ENCODE measurements at places on chromosomes 3 and 15.

- DNase-seq: peak; percentile 48
These were observed at the start of gene ZNF710 for GRCh38 chr15:90001062-90001682. Gene ZNF710, plus strand, starts transcription at chr15:90001324. Its CDS starts 65,814 bp downstream, at chr15:90067138.

GRCh38 chr3:70277304-70277703 is 35.1 kb downstream of the MDFIC2 start:
- no peak for DNase-seq

- DNase-seq: no peak
These were observed 18.1 kb downstream of the CSRNP1 start for GRCh38 chr3:39135170-39135805.

- no peak for DNase-seq
These were observed 36.7 kb downstream of the SLC28A1 start for GRCh38 chr15:84921121-84921520.

GRCh38 chr3:136925425-136926190 is 32.2 kb upstream of the IL20RB start:
- DNase-seq: no peak

DNA sequence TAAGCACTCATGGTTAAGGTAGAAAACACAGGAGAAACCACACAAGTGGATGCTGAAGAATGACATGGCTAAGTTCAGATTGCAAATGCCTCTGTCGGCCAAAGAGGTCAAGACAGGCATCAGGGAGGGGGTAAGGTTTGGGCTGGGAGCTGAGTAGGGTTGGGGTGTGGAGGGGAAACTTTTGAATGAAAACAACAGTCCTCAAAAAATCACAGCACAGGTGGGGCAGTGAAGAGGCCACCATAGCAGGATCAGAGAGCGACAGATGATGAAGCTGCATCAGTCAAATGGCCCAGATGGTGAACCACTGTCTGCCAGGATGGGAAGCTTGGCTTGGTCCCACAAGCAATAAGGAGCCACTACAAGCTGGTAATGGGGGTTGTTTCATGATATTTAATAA is 74.9 kb downstream of the ADCY5 start:
- no peak for DNase-seq

- no peak for DNase-seq
These were observed 87.6 kb downstream of the NEK11 start for GRCh38 chr3:131114256-131114655.

- DNase-seq: no peak
These were observed 486.7 kb downstream of the DIPK2A start for GRCh38 chr3:144458283-144458682.

DNA sequence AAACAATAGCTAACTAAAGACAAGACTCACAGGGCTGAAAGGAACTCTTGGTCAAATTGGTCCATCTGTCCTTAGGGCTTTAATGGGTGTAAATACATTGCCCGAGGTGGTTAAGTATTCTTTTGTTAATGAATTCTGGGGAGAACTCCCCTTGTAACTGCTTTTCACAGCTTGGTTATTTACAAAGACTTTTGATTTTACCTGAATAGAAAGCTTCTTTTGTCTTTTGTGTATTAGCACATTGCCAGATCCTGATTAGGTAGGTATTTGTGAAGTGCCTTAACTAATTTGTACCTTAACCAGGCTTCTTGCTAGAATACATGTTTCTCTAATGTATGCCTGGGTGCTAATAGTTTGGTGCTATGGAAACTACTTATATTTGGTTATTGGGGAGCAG is 14.0 kb downstream of the CHD2 start:
- DNase-seq: no peak

DNA sequence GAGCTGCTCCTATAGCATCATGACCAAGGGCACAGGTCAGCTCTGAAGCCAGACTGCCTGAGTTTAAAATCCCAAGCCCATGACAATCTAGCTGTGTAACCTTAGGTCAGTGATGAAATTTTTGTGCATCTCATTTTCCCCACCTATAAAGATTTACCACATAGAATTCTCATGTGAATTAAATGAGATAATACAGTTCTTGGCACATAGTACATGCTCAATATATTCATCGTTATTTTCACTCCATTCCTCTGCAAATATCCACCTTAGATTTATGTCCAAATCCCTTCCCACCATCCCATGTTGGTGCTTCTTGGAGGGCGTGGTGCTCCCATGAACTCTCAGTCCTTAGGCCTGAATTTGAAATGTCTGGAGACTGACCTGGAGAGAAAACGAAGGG is 300.1 kb downstream of the TLE3 start:
- no peak for DNase-seq

DNA sequence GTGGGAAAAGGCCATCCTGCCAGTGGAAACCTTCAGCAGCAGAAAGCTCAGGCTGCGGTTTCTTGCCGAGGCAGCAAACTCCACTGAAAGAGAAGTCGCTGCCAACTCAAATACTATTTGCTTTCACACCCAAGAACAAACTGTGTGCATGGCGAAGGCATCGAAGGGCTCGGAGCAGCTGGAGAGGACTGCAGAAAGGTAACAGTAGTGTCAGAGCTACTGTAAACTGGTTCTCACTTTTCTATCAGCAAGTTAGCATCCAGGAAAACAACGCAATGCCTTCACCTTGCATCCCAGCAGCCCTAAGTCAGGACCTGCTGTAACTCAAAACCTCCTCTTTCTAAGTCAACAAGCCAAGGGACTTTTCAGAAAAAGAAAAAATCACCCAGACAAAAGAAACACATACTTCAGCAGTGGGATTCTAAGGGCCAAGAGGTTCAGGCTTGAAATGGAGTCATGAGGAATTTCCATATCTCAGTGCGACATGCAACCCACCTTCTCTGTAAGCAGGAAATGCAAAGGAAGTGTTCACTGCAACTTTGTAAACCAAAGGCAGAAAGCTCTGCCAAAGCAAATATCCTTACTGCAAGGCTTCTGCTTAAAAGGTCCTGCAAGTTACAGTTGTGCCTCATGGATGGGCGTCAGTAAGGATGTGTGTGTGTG is 193.5 kb downstream of the FOXP1 start:
- peak; percentile 48 for DNase-seq

GRCh38 chr3:54122324-54123002 is at the start of gene CACNA2D3:
Gene CACNA2D3, plus strand, starts transcription at chr3:54122552.
- DNase-seq: no peak

GRCh38 chr3:78183906-78184599 is 1144.2 kb downstream of the ROBO2 start:
- no peak for DNase-seq

DNA sequence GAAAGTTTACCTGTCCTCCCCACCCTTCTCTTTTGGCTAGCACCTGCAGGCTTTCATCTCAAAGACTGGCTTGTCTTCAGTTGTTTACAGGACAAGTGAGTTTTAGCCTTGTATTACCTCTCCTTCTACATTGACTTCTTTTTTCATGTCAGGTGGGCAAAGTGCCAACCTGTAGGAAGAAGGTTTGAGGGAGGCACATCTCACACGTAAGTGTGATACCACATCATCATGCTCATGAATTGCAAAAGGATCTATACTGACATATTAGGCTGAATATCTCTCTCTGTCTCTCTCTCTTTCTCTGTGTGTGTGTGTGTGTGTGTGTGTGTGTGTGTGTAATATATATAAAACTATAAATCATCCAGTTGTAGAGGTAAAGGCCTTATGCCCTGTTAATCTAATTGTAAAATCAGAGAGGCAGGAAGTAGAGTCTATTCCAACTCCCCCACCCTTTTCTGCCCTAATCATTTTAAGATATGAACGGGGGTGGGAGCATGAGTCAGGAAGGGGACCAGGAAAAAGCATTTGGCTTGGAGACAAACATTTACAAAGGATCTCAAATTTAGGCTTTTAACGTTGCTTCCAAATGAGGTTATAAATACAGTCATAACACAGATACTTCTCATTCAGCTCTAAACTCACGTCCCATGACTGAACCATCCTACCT is 107.0 kb upstream of the PFN2 start:
- DNase-seq: no peak

DNA sequence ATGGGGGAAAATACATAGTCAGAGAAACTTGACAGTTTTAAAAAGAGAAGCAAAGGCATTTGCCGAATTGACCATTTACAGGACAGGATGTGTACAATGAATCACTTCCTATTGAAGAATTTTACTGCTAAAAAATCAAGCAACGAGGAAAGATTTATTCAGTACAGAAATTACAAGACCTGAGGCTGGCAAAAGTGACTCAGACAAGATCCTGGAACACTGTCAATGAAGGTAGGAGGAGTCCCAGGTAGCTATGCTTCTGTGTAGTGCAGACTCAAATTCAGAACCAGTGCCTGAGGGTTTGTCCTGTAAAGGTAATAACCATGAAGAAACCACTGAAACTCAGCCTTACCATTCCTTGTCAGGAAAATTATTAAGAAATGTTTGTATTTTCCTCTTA is 120.9 kb downstream of the ZMAT3 start:
- DNase-seq: no peak

- no peak for DNase-seq
These were observed 240.3 kb downstream of the FEZF2 start for GRCh38 chr3:62133015-62133414.

GRCh38 chr3:71511446-71511845 is 72.1 kb downstream of the FOXP1 start:
- no peak for DNase-seq

- DNase-seq: no peak
These were observed 15.5 kb downstream of the GLDN start for GRCh38 chr15:51356983-51357382.

GRCh38 chr3:155748611-155749365 is 3.9 kb upstream of the PLCH1 start:
- no peak for DNase-seq

DNA sequence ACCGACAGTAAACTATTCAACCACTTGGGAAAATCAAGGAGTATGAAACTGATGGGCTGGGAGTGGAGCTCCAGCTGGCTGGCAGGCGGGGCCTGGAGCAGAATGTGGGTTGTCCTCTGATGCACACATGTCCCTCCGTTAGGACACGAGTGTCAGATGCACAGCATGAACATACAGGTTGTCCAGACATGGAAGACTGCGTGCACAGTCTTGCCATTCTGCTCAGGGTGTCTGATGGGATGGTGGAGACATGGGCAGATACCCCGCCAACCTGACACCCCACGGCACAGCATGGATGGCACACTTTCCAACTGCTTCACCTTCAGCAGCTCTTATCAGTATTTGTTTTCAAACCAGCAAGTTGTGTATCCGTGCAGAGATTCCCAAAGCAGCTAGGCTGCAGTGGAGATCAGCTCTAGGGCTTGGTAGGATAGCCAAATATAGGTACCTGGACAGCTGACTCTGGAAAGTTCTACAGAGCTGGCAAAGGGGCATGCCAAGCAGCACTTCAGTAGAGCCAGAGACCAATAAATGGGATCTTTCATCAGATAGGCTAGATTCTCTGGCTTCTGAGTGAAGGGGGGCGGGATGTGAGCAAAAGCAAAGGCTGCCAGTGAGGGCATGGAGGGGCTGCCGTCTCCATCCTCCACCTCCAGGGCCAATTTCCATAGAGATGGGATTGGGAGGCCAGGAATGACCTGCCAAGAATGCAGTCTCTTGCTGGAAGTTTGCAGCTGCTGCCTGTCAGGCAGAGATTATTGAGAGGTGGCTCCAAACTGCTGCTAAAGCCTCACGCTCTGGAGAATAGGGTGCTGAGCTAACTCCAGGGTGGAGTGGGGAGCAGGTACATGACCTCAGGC is 47.2 kb upstream of the KY start:
- DNase-seq: no peak

DNA sequence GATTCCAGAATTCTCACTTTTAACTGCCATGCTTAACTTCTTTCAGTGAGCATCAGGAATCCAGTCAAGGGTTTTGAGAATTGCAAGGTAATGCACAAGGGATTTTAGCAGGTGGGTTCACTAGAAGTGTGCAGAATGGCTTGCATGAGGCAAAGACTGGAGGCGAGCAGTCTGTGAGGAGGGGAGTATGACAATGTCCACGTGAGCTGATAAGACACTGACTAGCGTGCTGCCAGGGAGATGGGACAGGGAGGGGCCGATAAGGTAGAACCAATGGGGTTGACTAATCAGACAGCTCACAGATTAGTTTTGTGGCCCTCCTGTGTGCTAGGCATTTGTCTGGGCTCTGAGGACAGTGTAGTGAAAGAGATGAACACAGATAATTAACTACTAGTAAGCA is 102.0 kb upstream of the DAZL start:
- DNase-seq: no peak

- no peak for DNase-seq
These were observed 39.0 kb downstream of the MECOM start for GRCh38 chr3:169624533-169624972.

GRCh38 chr15:40985541-40986330 is 32.5 kb downstream of the CHAC1 start:
- no peak for DNase-seq

- no peak for DNase-seq
These were observed 60.8 kb downstream of the DAPK2 start for GRCh38 chr15:63985221-63986184.

- no peak for DNase-seq
These were observed 340.4 kb upstream of the KCNMB2 start for GRCh38 chr3:178195824-178196223.

DNA sequence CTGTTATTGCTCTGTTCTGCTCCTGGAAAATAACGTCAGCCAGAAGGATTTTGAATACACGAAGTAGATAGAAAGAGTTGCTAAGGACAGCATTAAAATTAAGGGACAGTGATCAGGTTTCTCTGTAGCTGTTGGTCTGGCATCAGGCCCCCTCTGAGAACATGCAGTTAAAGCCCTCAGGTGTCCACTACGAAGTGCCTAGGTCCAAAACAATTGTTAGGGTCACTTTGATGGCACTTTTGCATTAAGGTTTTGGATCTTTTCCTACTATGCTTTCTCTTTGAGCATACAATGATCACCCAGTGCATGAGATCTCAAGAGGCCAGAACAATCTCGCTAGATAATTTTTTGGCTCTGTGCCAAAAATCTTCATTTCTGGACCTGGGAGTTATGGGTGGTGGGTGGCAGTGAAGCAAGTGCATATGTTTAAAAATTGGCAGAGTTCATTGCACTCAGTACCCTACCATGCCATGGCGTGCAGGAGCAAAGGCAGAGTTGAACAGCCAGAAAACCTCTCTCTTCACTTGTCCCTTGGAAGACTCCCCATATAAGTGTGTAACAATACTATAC is 797.6 kb downstream of the ROBO2 start:
- no peak for DNase-seq

DNA sequence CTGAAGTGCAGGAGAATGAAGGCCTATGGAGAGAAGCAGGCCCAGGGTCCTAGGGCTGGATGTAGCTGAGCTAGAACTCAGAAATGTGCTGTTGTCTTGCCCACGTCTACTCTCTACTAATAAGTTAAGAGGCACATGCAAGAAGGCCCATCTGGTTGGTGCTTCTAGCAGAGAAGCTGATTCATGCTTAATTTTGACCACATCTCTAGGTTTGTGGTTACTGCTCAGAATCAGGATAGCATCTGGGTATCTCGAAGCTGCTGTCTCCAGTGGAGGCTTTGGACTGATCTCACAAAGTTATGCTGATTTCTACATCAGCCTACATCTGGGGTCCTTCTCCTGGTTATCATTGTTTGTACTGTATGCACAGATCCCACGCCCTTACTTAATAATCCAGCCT is 87.3 kb downstream of the CACNA1D start:
- DNase-seq: no peak

- no peak for DNase-seq
These were observed 18.7 kb downstream of the ZNF80 start for GRCh38 chr3:114218578-114219185.

- no peak for DNase-seq
These were observed 455 bp upstream of the SNAP23 start for GRCh38 chr15:42494998-42495360.

Measured in activated T-cell treated with anti-CD3 and anti-CD28 coated beads, Interleukin-2, amount 50 U/mL, for 1 hour (primary cell).